ENCODE measurements at places on chromosomes 6 and 20.

DNA sequence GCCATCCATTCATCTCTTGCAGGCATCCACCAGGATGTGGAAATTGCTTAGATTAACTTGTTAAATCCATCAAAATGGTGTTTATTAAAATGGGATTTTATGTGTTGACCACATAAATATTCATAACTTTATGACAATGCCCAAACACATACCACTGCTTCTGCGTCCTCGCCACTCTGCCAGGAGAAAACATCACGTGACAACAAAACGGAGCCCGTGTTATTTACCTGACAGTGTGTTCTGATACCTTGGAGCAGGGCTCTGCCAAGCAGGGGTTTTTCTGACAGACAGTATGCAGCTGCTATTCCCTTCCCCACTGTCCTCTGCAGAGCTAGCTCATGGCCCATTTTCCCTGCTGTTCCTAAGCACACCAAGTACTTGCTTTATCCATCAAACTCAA is 279.5 kb upstream of the CHD6 start:
- DNase-seq = no peak

GRCh38 chr6:146620655-146621054 is 21.9 kb downstream of the ADGB start:
- no peak for DNase-seq

DNA sequence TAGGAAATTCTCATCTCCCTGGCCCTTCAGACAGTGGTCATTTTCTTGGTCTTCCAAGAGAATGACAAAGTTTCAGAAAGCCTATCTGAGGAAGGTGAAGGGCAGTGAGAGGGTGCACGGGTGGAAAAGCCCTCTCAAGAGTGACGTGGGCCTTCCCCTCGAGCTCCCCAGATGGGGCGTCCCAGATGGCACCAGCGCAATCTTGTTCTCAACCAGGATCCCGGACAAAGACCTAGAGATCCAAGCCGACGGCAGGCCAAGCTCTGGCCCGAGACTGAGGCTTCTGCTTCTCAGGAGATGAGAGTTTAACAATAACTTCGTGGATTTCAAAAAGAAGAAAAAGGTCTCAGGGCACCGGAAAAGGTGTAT is 797 bp upstream of the ZNF133 start:
- no peak for DNase-seq

- DNase-seq = no peak
Observed at GRCh38 chr6:119127627-119128026, 49.2 kb upstream of the FAM184A start.

DNA sequence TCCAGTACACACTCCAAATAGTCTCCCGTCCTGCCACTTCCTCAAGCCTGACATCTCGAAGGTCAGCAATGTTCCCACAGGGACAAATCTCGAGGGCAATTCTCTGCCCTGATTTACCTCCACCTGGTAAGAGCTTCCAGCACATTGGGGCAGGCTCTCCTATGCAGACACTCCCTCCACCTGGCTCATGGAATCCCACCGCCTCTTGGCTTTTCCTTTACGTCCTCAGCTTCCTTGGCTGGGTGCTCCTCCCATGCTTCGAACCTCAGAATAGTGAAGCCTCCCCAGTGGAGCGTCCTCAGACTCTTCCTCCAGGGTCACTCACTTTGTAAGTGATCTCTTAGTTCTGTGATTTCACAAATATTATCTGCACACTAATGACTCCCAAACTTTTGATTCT is 205.2 kb upstream of the ECI2 start:
- no peak for DNase-seq

DNA sequence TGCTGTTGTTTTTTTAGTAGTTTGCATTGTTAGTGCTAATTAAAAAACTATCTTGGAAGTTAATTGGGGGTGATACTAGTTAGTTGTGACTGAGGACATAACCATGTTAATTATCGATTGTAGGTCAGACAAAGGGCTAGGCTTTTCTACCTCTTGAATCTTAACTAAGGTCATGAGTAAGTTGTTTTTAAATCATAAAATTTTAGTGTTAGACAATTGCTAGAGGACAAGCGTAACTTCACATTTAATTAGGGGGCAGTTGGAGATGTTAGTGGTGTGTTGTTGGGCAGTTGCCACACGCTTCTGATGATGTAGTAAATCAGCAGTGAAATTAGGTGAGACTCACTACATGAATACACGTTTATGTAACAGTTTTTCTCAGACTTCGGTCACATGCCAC is 619.1 kb upstream of the FLRT3 start:
- DNase-seq = peak; percentile 90

- peak; percentile 76 for DNase-seq
Observed at GRCh38 chr6:52552278-52552643, 24.6 kb downstream of the TRAM2 start.

GRCh38 chr6:144305985-144306384 is 20.9 kb downstream of the UTRN start:
- DNase-seq = no peak

DNA sequence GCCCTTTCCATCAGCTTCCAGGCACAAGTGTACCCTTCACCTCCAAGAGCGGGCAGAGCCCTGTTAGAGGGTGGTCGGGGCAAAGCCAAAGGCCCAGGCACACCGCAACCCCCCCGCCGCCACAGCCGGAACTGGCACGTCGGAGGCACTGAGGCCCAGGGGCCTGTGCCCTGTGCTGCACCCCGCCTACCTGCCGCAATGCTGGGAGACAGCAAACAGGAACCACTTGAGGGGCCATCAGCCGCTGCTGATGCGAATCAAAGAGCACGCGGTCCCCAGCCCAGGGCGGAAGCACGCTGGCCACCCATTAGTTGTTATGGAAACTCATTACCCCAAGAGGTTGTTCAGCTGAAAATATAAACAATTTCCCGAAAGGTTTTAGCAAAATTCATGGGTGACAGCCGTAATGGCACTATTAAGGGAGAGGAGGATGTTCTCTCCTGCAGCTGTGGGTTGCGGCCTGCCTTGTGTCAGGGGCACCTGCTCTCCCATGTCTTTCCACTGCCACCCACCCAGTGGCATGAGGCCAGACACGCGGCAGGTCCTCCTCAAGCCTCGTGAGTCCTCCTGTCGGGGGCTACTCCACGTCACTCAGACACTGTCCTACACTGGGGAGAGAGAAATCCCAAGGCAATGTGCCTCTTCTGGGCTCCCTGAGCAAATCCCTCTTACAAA is 65.3 kb downstream of the EDN3 start:
- DNase-seq = no peak

GRCh38 chr6:116563830-116564229 is 7.5 kb upstream of the RWDD1 start:
- no peak for DNase-seq

DNA sequence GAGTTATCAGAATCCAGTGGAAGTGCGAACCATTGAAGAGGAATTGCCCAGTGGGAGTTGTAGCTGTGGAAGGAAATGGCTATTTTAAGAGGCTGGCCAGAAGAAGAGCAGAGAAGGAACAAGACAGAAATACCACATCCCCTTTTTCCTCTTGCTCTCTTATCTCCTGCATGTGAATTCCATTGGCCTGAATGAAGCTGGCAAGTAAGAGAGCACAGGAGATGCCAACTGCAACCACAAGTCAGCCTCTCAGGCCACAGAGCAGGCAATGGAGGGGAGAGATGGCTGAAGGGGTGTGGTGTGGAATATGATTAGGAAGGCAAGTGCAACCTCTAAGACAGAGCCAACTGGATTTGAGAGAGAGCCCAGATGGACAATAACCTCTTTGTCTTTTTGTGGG is 362.7 kb upstream of the IMPG1 start:
- no peak for DNase-seq

- DNase-seq = no peak
Observed at GRCh38 chr6:125164696-125165095, 11.1 kb downstream of the TPD52L1 start.

GRCh38 chr6:14146506-14147096 is 29.0 kb downstream of the CD83 start:
- peak; percentile 81 for DNase-seq

DNA sequence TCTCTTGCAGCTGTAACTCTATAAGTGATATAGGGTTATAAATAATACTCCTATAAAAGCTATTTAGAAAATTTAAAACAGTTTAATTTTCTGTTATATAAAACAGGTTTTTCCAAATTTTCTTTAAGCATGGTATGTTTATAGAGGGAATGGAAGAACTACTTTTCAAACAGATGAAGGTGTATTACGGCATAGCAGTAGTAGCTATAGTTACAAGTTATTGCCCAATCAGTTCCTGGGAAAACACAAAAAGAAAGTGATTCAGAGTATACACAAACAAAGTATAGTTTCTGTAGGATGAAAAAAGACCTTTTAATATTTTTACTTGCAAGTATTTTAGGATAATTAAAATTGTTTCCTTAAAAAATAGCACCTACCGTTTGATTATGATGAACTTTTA is 9.8 kb downstream of the SLC17A5 start:
- DNase-seq = no peak

DNA sequence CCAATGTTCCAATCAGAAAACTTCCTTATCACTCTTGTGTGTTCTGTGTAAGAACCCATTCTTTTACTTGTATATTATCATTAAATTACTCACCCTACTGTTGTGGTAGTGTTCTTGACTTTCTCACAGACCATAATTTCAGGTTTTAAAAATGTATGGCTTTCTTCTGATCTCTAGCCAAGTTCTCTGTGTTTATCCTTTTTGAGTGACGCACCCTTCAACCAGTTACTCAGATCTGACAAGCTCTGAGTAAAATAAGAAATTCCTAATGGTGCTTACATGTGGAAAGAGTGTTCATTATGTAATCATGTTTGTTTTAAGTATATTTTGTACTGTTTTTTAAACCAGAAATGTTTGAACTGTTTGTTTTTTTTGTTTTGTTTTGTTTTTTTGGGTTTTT is 11.0 kb downstream of the TBPL1 start:
- DNase-seq = no peak

DNA sequence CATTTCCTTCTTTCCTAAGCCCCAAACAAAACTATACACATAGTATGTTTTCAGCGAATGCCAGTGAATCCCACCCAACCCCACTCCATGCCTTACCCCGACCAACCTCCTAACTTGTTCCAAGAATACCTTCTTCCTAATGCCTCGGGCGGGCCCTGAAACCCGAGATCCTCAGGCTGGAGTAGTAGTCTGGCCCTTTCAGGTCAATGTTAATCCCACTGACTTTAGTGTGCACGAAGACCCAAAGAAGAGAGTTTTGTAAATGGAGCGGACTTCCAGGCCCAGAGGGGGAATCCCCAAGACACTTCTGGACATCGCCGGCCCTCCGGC is 394 bp downstream of the YIPF3 start:
- no peak for DNase-seq

- peak; percentile 96 for DNase-seq
Observed at GRCh38 chr6:50822078-50822476, 3.4 kb downstream of the TFAP2B start.

DNA sequence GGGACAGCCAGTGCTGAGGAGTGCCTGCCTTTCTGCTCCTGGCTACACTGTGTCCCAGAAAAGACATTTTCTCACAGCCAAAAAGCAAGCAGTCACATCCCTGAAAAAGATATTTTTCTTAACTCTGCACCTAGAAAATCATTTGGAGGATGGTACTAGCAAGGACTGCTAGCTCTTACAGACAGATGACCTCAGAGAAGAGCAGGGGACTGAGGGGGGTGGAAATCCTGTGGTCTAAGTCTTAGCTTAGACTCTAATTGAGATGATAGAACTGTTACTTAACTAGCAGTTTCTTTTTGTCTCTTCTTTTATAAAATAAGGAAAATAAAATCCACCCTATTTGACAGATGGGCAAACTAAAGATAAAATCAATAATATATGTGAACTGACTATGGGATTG is 152.8 kb downstream of the TMEM200A start:
- DNase-seq = no peak

- DNase-seq = no peak
Observed at GRCh38 chr6:93392797-93393196, 26.6 kb downstream of the EPHA7 start.

GRCh38 chr6:106066989-106067388 is 19.1 kb upstream of the PRDM1 start:
- DNase-seq = no peak

GRCh38 chr6:44072452-44072958 is 54.7 kb downstream of the MRPL14 start:
- no peak for DNase-seq

DNA sequence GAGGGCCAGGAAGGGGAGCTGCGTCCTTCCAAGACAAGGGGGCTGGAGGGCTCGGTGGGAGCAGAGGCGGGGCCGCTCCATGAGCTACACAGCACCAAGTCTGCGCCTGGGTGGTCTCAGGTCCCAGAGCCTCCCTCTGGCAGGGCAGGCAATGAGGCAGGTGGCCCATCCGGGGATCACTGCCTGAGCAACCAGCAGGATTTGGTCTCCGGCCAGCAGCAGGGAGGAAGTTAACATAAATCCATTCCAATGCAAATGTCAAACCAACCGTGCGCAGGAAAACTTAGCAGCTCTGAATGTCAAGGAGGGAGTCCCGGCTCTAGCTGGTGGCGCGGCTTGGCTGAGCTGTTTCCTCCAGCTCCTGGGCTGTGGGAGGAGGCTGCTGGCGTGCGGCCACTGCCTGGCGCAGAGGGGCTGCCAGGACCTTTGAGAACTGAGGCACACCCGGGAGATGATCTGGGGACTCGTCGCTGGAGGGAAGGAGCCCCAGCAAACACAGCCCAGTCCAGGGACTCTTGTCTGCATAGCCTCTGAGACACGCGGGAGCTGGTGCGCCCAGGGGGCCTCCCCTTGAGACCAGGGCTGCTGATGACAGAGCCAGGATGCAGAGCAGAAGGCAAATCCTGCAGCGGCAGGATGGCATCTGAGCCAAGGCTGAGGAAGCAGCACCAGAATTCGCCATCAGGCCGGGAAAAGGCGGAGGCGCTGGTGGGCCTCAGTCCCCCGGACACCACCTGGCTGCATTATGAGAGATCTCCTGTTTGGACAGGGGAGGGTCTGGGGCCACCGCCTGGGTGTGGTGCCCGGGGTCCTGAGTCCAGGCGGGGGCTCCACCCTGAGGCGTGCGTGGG is 33.1 kb upstream of the CHRNA4 start:
- DNase-seq = peak; percentile 9

GRCh38 chr6:36566418-36566905 is 19.2 kb upstream of the STK38 start:
- DNase-seq = no peak

GRCh38 chr20:12894089-12894488 is 114.7 kb upstream of the SPTLC3 start:
- no peak for DNase-seq
